ENCODE measurements at places on chromosomes 12 and 14.

- no peak overlapping the region for H3K27ac ChIP-seq
- no peak for DNase-seq
- H3K4me1 ChIP-seq = no peaks in the 10 kb centered on the region
- no peak overlapping the region for H3K4me3 ChIP-seq
- no peaks in the 10 kb centered on the region for H3K36me3 ChIP-seq
These were observed 227.7 kb upstream of the TMEM260 start for GRCh38 chr14:56351861-56352260.

DNA sequence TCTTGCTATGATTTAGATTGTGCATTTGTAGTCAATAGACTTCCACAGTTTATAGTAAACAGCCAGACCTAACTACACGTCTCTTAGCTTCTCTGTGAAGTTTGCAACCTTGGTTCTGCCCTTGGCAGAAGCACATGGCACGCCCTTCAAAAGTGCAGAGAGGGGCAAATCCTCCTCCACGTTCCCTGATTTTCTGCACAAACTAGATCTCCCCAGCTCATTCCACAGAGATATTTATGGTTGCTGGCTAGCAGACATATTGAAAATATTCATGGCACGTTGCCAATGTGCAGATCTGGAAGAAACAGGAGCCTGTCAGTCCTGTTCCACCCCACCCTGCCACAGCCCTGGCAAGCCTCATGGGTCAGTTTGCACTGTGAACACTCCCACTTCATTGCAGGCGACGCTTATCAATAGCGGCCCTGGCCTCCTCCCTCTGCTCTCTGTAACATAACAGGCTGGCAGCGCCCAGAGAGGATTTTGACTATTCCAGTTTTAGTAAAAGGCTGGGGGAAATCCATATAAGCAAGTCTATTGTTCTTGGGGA is 6.5 kb upstream of the LGALS3 start:
- no peaks in the 10 kb centered on the region for H3K36me3 ChIP-seq
- H3K27me3 ChIP-seq = peaks cover 16% of the 10 kb centered on the region
- H3K4me1 ChIP-seq = peaks cover 17% of the 10 kb centered on the region
- no peak for DNase-seq
- no peak overlapping the region for H3K4me3 ChIP-seq
- H3K27ac ChIP-seq = no peak overlapping the region

- H3K27me3 ChIP-seq = no peaks in the 10 kb centered on the region
- peak overlapping the region; percentile 86 for H3K4me3 ChIP-seq
- H3K27ac ChIP-seq = peak overlapping the region; percentile 35
- H3K4me1 ChIP-seq = peaks cover 29% of the 10 kb centered on the region
- peak; percentile 61 for DNase-seq
- H3K36me3 ChIP-seq = peaks cover 4% of the 10 kb centered on the region
These were observed 699 bp downstream of the KTN1 start for GRCh38 chr14:55580470-55581341.

DNA sequence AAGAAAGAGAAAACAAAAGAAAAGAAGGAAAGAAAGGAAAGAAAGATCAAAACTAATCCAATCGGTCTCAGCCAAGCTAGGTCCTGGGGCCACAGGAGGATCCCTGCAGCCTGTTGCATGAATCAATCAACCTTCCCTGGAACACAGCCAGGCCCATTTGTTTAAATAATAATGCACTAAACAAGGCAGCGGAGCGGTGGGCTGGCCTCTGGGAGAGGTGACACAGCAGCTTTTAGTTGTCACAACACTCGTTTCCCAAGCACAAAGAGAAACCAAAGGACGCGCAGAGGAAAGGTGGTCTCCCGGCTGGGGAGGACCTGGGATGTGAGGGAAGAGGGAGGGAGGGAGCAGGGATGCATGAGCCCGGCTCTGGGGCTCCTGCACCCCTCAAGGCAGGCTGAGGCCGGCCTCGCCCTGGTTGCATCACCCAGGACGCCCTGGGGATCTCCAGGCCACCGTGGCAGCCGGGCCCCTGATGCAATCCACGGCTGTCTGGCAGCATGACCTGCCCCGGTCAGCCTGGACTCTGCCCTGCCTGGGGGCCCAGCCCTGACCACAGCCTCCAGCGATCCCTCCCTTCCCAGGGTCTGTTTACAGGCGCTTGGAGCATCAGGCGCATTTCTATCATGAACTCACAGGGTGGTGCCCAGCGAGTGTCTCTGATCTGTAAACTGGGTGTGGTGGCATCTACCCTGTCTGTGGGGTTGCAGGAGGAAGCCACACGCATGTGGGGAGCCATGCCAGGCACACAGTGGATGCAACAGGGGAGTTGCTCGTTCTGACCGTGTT is 32.5 kb downstream of the MMP17 start:
- no peak overlapping the region for H3K4me3 ChIP-seq
- peaks cover 4% of the 10 kb centered on the region for H3K27me3 ChIP-seq
- H3K4me1 ChIP-seq = peaks cover 5% of the 10 kb centered on the region
- no peaks in the 10 kb centered on the region for H3K36me3 ChIP-seq
- DNase-seq = no peak

DNA sequence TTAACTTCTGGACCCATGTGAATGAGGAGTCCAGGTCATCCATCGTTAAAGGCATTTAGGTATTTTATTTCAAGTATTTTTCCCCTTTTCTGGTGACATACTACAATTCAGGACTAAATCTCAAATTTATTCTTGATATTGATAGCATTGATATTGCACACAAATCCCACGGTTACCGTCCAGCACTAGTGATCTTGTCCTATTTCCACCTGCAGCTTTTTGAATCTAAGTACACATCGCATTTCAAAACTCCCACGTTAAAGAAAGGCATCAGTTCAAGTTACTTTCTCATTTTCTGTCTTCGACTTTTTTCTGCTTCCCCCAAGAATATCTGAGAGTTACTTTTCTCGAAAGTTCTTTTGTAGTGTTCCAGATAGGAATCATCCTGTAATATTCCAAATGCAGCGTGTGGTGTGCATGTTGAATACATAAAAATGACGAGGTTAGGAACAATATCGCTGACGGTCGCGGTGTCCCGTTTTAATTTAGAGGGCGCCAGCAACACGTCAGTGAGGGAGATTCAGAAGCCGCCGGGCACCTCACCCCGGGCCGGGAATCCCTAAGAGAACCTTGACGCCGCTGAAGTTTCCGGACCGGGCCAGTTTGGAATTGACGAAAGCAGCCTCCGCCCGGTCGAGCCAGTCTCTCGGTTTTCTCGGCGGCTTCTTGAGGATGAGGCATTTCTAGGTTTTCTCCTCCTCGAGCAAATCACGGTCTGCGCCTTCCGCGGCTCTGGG is 569 bp upstream of the RGS6 start:
- no peak for DNase-seq
- H3K4me1 ChIP-seq = peaks cover 18% of the 10 kb centered on the region
- no peaks in the 10 kb centered on the region for H3K36me3 ChIP-seq
- peak overlapping the region; percentile 3 for H3K4me3 ChIP-seq
- H3K27me3 ChIP-seq = peaks cover 54% of the 10 kb centered on the region
- no peak overlapping the region for H3K27ac ChIP-seq

DNA sequence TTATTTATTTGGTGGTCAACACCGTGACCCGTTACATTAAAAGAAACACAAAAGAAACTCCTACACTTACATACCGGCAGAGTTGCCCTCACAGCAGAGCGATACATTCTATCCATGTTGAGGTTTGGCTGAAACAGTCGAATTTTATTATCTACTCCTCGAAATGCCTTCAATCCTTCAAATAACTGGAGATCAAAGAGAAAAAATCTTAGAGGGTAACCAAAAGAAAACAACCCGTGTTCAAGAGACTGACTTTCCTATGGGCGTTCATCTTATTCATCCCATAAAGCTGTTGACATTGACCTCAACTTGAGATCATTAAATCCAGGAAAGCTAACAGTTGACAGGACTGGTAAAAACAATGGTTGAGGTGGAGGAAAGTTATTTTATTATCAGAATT is 67.7 kb downstream of the BCAT1 start:
- H3K4me1 ChIP-seq = no peaks in the 10 kb centered on the region
- no peak for DNase-seq
- H3K4me3 ChIP-seq = no peak overlapping the region
- no peaks in the 10 kb centered on the region for H3K27me3 ChIP-seq

- no peak overlapping the region for H3K4me3 ChIP-seq
- peaks cover 21% of the 10 kb centered on the region for H3K4me1 ChIP-seq
- no peak for DNase-seq
- H3K36me3 ChIP-seq = peaks cover 23% of the 10 kb centered on the region
These were observed 69.2 kb downstream of the C2CD5 start for GRCh38 chr12:22474970-22475720.

DNA sequence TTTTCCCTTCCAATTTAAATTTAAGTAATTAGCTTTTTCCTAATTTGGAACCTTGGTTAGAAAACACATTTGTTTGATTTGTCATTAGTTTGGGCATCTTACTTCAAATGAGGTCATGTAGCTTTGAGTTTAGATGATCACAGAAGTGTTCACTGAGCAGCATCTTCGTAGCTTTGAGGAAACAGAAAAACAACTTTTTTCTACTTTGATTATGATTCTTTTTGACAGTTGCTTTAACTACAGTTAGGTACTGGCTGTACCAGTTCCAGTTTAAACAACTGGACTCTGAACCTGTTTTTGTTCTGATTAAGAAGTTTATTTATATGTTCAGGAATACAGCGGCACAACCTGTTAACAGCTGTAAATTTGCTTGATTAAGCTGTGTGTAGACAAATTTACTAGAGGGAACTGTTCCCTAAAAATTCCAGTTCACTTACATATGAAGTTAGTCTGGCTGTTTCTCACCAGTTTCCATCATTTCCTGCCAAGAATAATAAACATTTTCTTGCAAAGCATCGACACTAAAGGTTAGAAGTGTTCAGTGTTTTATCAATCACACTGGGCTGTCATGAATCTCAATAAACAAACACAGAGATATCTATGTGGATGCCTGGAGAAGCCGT is 191.9 kb downstream of the RAD51B start:
- H3K27me3 ChIP-seq = peaks cover 4% of the 10 kb centered on the region
- H3K36me3 ChIP-seq = no peaks in the 10 kb centered on the region
- no peak overlapping the region for H3K27ac ChIP-seq
- no peak overlapping the region for H3K4me3 ChIP-seq
- no peak for DNase-seq
- H3K4me1 ChIP-seq = no peaks in the 10 kb centered on the region

- DNase-seq = no peak
- no peaks in the 10 kb centered on the region for H3K36me3 ChIP-seq
- no peak overlapping the region for H3K27ac ChIP-seq
- peaks cover 11% of the 10 kb centered on the region for H3K4me1 ChIP-seq
- no peaks in the 10 kb centered on the region for H3K27me3 ChIP-seq
These were observed 139.8 kb downstream of the ZFP36L1 start for GRCh38 chr14:68653108-68653507.

- DNase-seq = no peak
- H3K36me3 ChIP-seq = no peaks in the 10 kb centered on the region
- no peak overlapping the region for H3K4me3 ChIP-seq
- H3K27me3 ChIP-seq = peaks cover 2% of the 10 kb centered on the region
- H3K27ac ChIP-seq = no peak overlapping the region
- H3K4me1 ChIP-seq = peaks cover 5% of the 10 kb centered on the region
These were observed 270.1 kb downstream of the ADGRD1 start for GRCh38 chr12:131223791-131224225.

- DNase-seq = no peak
- peaks cover 2% of the 10 kb centered on the region for H3K27me3 ChIP-seq
- no peaks in the 10 kb centered on the region for H3K36me3 ChIP-seq
- H3K4me3 ChIP-seq = no peak overlapping the region
These were observed 22.6 kb downstream of the TSPAN8 start for GRCh38 chr12:71135077-71135811.

DNA sequence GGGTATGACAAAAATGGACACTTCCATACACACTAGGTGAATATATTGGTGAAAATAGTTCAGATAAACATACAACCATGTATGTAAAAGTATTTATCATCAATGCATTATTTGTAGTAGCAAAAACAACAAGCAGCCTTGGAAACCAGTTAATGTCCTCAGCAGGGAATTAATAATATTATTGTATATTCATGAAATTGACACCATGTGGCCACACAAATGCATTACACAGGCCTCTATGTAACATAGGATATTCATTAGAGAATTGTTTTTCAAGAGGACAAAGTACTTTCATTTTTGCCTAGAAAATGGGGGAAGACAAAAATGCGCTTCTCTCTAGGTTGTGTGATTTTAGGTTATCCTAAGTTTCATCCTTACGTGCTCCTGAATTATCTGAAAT is 24.3 kb downstream of the SPRING1 start:
- H3K36me3 ChIP-seq = peaks cover 18% of the 10 kb centered on the region
- H3K27me3 ChIP-seq = peaks cover 9% of the 10 kb centered on the region
- DNase-seq = no peak
- no peak overlapping the region for H3K4me3 ChIP-seq
- no peak overlapping the region for H3K27ac ChIP-seq

GRCh38 chr12:131105736-131106348 is 152.1 kb downstream of the ADGRD1 start:
- H3K27ac ChIP-seq = peak overlapping the region; percentile 42
- DNase-seq = no peak
- peaks cover 19% of the 10 kb centered on the region for H3K4me1 ChIP-seq
- peak overlapping the region; percentile 32 for H3K4me3 ChIP-seq
- H3K27me3 ChIP-seq = peaks cover 10% of the 10 kb centered on the region
- H3K36me3 ChIP-seq = no peaks in the 10 kb centered on the region

GRCh38 chr14:53295985-53296582 is 143.0 kb upstream of the DDHD1 start:
- no peak for DNase-seq
- H3K27ac ChIP-seq = no peak overlapping the region
- H3K27me3 ChIP-seq = no peaks in the 10 kb centered on the region
- no peaks in the 10 kb centered on the region for H3K4me1 ChIP-seq

- peaks cover 38% of the 10 kb centered on the region for H3K36me3 ChIP-seq
- peak overlapping the region; percentile 56 for H3K4me3 ChIP-seq
- H3K27me3 ChIP-seq = no peaks in the 10 kb centered on the region
- peaks cover 49% of the 10 kb centered on the region for H3K4me1 ChIP-seq
- no peak overlapping the region for H3K27ac ChIP-seq
These were observed 8.0 kb downstream of the RAN start for GRCh38 chr12:130879781-130880389.

GRCh38 chr14:103073876-103074728 is 9.9 kb upstream of the LBHD2 start:
- no peak for DNase-seq
- H3K27ac ChIP-seq = no peak overlapping the region
- no peaks in the 10 kb centered on the region for H3K4me1 ChIP-seq
- H3K4me3 ChIP-seq = no peak overlapping the region

- H3K4me3 ChIP-seq = no peak overlapping the region
- H3K36me3 ChIP-seq = no peaks in the 10 kb centered on the region
- H3K4me1 ChIP-seq = peaks cover 18% of the 10 kb centered on the region
- DNase-seq = no peak
- H3K27ac ChIP-seq = no peak overlapping the region
- H3K27me3 ChIP-seq = peaks cover 44% of the 10 kb centered on the region
These were observed 4.8 kb upstream of the LGMN start for GRCh38 chr14:92753250-92753649.

DNA sequence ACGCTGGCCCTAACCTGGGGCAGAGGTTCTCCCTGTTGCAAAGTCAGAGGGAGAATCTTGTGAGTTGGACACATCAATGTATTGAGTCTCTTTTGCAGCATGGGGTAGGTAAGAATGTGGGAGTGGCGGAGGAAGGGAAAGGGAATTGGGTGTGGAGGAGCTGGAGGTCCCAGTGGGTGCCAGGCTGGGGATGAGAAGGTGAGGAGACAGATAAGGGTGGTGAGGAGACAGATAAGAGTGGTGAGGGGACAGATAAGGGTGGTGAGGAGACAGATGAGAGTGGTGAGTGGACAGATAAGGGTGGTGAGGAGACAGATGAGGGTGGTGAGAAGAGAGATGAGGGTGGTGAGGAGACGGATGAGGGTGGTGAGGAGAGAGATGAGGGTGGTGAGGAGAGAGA is 72.9 kb upstream of the SFSWAP start:
- DNase-seq = no peak
- no peak overlapping the region for H3K27ac ChIP-seq
- no peaks in the 10 kb centered on the region for H3K36me3 ChIP-seq

GRCh38 chr12:47744005-47744651 is 14.6 kb downstream of the RAPGEF3 start:
- H3K27ac ChIP-seq = no peak overlapping the region
- peak; percentile 17 for DNase-seq
- H3K27me3 ChIP-seq = peaks cover 18% of the 10 kb centered on the region
- H3K36me3 ChIP-seq = no peaks in the 10 kb centered on the region

Measured in activated T-helper 1 cell treated with anti-CD3 and anti-CD28 coated beads, Interleukin-12 subunit alpha, Interleukin-12 subunit beta, Interleukin-2, Interleukin-4 antibody, amounts not matched to agents 30 ng/mL and 10 ng/mL and 1 ng/mL, durations not matched to agents 14 hours and 24 hours and 36 hours (primary cell).